Activated CD8-positive, alpha-beta T cell treated with anti-CD3 and anti-CD28 coated beads, Interleukin-2, amount 10 ng/mL, durations not matched to agents 7 days and 5 days (primary cell): ENCODE measurements at places on chromosomes 2 and 18. TPM values are rescaled to one million over a fixed set of nuclear protein-coding genes. Genes with fewer than 3 reads are reported as not detected.

DNA sequence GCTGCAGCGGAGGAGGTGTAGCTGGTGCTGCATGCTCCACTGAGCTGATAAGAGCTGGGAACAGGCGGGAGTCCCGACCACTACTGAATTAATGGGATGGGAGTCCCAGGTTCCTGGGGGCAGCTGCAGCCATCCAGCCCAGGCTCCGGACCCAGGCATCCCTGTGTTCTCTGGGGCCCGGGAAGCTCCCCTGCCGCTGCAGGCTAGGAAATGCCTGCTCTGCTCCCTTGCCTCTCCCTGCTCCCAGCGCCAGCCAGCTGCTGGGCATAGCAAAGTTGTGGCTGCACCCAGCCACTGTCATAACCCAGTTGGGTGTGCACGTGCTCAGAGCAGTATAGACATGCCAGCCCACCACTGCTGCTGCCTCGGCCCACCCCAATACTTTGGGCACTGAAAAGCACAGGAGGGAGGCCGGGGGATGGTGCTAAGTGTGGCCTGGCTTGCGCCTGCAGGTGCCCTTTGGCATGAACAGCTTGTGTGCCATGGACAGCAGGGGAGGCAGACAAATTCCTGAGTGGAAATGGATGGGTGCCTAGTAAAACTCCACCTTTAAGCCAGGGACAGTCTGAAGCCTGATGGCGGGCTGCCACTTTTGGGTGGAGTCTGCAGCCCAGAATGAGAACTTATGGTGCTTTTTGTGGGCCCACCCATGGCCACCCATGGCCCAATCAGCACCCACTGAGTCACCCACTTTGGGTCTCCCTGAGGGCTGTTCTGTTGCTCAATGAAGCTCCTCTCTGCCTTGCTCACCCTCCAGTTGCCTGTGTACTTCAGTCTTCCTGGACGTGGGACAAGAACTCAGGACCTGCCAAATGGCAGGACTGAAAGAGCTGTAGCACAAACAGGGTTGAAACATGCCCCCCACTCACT is 219.3 kb upstream of the TMEFF2 start:
- no peak for DNase-seq

DNA sequence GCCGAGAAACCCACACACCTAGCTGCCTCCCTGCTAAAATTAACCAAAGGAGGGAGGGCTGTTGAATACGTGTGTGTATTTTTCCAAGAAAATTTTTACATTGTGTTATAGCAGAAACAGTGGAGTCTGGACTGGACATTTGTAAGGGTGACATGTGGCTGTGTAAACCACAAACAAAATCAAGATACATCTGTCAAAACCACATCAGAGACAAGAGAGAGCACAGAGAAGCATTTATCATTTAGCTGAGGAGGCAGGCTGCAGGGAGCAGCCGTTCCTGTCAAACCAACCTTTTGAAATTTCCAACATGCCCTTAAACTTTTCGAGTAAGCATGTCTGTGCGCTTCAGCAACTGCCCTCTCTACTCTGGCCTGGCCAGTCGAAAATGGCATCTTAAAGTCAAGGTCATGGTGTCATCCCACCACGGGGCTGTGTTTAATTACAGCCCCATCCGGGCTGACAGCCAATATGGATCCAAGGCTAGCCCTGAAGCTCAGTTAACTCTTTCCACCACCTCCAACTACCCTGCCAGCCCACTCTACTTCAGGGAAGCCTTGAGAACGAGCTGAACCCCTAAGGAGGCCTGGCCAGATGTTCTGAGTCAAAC is 8.4 kb downstream of the BCL11A start:
- DNase-seq = no peak

GRCh38 chr2:136030406-136030805 is 45.0 kb upstream of the DARS1 start:
- DNase-seq = no peak

- no peak for DNase-seq
Observed at GRCh38 chr2:236915186-236915585, 170.5 kb upstream of the COPS8 start.

GRCh38 chr2:231110551-231110950 is 14.3 kb downstream of the HTR2B start:
- no peak for DNase-seq

- no peak for DNase-seq
Observed at GRCh38 chr2:100365434-100365833, 43.1 kb upstream of the LONRF2 start.

DNA sequence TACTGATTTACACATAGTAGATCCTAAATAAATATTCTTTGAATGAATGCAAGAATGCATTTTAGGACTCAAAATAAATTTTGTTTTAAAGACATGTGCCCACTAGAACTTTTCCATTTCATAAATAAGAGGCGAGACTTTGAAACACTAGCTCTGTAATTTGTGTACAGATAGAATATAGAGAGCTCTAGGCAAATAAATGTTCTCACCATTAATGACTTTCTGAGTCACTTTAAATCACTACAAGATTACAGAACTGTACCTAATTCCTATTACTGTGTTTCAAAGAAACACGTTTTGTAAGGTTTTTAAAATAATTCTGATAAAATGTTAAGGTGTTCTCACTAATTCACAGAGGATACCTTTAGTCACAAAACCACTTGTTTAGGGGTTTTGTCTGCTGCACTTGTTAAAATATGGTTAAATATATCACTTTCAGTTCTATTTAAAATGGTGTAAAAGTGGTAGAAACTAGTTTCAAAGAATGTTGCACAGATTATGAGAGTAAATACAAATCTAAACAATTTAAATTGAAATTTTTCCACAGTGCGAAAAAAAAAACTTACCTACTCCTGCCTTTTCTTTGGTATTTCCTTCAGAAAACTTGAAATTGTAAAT is 158.7 kb upstream of the ZC3H15 start:
- no peak for DNase-seq

DNA sequence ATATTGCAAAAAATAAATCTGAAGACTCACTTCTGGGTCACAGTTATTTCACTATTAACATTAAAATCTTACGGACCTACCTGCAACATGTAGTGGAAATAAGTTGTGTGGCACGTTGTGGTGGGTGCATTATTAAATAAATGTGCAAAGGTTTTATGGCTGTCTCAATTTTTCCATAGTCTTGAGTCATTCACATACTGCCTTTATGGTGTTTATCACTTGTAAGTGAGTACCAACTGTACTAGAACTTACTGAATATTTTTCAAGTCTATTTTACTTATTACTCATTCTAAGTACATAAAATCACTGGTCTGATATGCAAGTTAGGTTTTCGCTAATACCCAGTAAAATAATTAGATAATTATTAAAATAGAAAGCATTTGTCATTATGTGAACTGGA is 47.6 kb upstream of the SLC30A6 start:
- no peak for DNase-seq

DNA sequence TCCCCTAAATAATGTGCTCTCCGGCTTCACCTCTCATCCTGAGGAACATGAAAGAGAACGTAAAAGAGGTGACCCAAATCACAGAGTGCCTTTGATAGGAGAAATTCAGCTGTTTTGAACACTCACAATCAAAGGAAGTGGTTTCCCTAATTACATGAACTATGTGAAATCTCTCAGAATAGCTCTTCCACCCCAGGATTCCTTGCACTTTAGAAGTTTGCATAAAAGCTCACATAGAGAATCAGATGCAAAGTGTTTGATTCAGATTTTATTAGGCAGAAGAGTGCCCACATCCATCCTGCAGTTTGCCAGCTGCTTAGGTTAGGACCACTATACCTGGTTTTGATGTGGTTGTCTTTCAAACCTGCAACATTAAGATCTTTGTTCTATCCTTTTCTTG is 61.0 kb downstream of the MAP3K20 start:
- DNase-seq = no peak

DNA sequence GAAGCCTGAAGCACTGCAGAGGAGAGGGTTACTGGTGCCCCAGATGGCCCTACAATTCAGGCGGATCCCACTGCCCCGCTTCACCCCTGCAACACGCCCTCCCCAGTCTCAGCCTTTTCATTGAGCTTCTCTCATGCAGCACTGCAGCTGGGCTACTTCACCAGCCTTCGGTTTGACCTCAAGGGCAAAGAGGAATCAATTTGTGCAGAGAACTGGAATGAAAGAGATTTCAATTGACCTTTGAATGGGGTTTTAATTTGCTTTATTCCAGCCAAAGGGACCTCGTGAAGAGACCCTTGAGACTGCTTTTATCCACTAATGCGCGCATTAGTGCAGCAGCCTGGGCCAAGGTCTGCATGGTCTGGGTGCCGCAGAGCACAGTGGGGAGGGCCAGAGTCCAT is 8.8 kb upstream of the POMC start:
- no peak for DNase-seq

GRCh38 chr2:213640738-213641425 is 356.6 kb downstream of the SPAG16 start:
- no peak for DNase-seq

DNA sequence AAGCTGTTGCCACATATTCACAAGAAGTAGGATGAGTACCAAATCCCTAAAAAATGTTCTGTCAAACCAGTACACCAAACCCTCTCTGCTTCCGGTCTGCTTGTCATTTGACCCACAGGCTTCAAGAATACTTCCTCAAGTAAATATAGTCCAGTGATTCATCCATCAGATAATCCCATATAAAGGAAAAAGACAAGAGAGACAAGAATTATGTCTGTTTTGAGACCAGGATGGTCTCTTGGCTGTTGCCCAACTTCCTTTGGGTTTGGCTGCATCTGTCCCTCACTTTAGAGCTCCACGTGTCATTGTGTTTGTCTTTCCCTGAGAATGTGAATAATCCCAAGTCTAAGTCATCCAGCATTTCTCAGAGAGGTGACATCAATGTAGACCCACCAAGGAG is 91.5 kb upstream of the NRP2 start:
- DNase-seq = no peak

GRCh38 chr2:128384446-128384845 is 65.8 kb upstream of the HS6ST1 start:
- no peak for DNase-seq

DNA sequence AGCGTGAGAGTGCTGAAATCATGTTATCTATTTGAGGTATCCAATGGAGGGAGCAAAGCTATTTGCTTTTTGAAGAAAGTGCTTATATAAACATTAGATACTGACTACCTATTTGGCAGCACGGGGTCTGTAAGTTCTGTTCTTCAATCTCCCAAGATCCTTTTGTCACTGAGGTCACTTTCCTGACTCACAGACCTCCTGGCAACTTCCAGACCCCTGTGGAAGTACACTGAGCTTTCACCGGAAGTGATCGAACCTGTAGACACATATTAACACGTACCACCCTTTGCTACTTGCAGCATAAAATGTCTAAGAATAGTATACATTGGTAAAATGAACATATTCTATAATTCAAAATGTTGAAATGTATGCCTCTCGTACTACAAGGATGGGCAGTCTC is 452.6 kb upstream of the ST6GAL2 start:
- DNase-seq = no peak

DNA sequence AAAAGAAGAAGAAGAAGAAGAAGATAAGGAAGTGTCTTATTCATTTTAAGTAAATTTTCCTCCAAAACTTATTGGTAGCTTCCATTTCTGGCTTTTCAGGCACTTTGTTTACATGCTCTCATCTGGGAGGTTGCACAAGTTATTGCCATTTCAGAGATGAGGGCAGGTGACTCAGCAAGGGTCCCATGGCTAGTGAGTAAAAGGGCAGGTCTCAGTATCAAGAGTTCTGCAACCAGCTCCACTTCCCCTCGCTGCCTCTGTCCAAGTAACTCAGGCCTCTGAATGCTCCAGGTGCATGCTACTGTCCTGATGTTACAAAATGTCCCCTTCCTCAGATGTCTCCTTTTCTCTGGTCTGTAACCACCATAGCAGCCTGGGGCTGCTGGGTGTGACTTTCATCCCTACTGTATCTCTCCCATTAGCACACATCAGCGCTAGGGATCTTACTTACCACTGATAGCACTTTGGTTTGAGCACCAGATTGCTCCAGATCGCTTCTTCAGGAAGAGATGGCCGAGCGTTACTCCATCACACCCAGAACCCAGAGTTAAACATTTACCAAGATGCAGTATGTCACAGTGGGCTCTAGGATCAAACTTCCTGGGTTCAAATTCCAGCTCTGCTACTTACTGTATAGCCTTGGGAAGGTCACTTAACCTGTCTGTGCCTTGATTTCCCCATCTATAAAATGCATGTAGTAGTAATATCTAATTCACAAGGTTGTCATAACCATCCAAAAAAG is 57.4 kb upstream of the LAPTM4A start:
- no peak for DNase-seq

GRCh38 chr18:63477968-63478367 is 1.2 kb downstream of the SERPINB5 start:
- no peak for DNase-seq

- no peak for DNase-seq
Observed at GRCh38 chr2:40401896-40402295, 50.0 kb downstream of the SLC8A1 start.

GRCh38 chr2:241017228-241017940 is 19.0 kb downstream of the SNED1 start:
- DNase-seq = no peak

- no peak for DNase-seq
Observed at GRCh38 chr18:59478591-59478990, 119.5 kb upstream of the LMAN1 start.

DNA sequence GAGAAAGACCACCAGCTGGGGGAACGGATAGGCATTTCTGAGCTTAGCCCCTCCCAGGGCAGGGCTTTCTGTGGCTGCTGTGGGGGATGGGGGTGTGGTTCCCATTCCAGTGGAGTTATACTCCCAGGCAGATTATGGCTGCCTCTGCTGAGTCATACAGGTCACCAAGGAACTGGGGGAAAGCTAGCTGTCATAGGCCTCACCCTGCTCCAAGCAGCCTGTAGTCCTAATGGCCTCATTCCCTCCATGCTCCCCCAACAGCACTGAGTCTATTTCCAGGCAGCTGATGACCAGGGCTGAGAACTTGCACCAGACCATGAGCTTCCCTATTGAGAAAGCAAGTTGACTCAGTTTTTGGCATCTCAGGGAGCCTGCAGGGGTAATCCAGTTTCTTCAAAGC is 87.1 kb downstream of the GPR39 start:
- DNase-seq = no peak

DNA sequence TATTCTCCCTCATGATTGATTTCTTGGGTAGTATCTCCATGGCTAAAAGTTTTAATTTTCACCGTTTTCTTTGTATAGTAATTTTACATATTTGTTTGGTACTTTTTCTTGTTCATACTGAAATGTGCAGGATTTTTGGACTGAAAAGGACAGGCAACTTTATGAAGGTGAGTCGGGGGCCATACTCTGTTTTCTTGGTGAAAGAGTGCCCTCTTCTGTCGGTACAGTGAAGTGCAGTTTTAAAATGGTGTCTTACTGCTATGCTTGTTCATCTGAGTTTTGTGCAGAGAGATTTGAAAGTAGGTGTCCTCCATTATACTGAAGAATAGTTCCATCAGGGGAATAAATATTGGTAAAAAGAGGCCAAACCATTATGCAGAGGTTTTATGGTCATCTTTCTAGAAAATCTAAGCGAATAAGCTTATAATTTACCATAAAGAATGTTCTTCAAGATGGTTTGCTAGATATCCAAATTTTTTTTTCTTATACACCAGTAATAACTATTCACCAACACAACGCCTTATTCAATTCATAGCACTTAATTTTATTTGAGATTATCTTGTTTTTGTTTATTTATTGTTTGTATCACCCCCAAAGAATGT is 8.7 kb upstream of the SERPINB13 start:
- DNase-seq = peak; percentile 35

- DNase-seq = no peak
Observed at GRCh38 chr18:48037481-48038271, 107.2 kb upstream of the SMAD2 start.

Gene ZNF396
- 0.60 TPM for total RNA-seq

Gene ARHGAP28
- not detected for total RNA-seq

Gene SS18
- total RNA-seq = 64.5 TPM

Gene VSNL1
- total RNA-seq = not detected

Gene SERPINB3
- not detected for total RNA-seq

Gene PAX8
- total RNA-seq = 0.21 TPM

Gene UGT1A6
- total RNA-seq = not detected

Gene IL37
- not detected for total RNA-seq

Gene SLC16A14
- total RNA-seq = 0.63 TPM

Gene LYPD1
- total RNA-seq = not detected

Gene GCA
- total RNA-seq = 13.1 TPM
